ENCODE measurements at places on chromosomes 3 and 15.

- DNase-seq = no peak
These were observed 565.2 kb downstream of the ROBO1 start for GRCh38 chr3:79202471-79203143.

GRCh38 chr15:71635735-71636134 is 174.6 kb upstream of the NR2E3 start:
- DNase-seq = no peak

DNA sequence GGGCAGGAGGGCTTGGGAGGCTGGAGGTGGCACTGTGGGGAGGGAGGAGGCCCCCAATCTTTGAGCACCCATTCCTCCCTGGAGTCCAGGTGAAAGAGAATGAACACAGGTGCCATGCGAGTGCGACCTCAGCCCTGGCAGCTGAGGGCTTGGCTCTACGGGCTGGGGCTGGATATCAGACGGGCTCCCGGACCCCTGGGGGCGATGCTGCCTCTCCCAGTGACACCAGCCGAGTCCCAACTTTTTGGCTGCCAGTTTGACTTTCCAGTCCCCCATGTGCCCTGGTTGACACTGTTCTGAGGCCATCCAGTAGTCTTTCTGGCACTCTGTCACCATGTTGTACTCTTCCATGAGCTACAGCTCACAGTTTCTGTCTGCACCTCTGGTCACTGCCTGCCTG is 1.2 kb downstream of the VILL start:
- DNase-seq = no peak

DNA sequence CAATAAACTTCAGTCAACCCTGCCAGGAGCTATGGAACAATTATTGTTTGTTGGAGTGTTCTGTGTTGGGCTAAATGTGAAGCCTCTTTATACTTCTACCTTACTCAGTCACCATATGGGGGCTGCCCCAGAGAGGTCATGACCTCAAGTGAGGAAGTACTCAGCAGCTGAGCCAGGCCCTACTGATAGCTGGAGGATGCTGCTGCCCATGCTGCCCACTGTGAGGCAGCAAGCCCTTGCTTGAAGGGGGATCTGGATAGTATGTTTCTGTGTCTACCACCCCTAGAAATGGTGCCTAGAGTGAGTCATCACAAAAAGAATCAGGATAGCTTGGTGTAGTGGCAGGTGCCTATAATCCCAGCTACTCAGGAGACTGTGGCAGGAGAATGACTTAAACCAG is 4.5 kb upstream of the RPL24 start:
- no peak for DNase-seq

GRCh38 chr3:32198714-32199113 is 39.8 kb upstream of the CMTM8 start:
- no peak for DNase-seq

GRCh38 chr3:98829246-98829832 is 66.2 kb downstream of the ST3GAL6 start:
- no peak for DNase-seq

GRCh38 chr15:45099549-45100165 is 14.3 kb downstream of the DUOX2 start:
- DNase-seq = no peak
